SJCRH30 (cell line): ENCODE measurements at places on chromosomes 11 and 22.

DNA sequence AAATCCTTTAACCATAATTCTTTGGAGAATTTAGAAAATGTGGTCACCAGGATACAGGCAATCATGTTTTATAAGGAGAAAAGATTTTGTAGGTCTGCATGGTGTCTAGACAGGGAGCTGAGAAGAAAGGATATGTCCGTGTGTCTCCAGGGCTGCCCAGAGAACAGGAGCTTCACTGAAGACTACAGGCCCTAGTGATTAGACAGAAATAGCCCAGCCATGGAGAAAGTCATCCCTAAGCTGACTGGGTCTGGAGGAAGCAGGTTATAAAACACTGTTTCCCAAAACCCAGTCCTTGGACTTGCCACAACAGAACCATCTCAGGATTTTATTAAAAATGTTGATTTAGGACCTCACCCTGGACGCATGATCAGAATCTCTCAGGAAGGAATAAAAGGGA lies 84.4 kb downstream of the GALNT18 start:
- no peak for DNase-seq

DNA sequence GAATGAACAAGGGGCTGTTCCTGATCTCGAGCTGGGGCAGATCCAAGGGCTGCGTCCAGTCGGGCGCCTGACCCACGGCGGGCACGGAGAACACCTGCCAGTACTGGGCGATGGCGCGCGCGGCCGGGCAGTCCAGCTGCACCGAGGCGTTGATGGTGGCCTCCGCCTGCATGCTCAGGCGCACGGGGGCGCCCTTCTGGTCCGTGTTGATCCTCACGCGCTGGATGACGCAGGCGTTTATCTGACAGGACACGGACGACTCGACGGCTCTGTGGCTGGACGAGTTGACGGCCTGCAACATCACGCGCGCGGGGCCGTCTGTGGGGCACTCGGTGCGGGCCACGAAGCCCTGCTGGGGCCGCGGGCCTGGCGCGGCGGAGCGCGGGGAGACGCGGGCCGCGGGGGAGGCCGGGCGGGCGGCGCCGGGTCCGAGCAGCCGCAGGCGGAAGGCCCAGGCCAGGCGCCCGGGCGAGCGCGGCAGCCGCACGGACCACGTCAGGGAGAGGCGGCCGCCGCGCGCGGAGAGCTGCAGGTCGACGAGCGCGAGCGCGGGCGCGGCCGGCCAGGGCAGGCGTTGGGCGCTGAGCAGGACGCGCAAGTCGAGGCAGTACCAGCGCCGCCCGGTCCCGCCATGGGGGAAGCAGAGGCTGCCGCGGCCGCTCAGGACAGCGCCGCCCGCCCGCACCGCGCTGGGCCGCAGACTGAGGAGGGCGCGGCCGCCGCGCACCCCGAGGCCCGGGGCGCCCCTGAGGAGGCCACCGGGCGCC lies 511 bp downstream of the PKDREJ start:
- DNase-seq = no peak

DNA sequence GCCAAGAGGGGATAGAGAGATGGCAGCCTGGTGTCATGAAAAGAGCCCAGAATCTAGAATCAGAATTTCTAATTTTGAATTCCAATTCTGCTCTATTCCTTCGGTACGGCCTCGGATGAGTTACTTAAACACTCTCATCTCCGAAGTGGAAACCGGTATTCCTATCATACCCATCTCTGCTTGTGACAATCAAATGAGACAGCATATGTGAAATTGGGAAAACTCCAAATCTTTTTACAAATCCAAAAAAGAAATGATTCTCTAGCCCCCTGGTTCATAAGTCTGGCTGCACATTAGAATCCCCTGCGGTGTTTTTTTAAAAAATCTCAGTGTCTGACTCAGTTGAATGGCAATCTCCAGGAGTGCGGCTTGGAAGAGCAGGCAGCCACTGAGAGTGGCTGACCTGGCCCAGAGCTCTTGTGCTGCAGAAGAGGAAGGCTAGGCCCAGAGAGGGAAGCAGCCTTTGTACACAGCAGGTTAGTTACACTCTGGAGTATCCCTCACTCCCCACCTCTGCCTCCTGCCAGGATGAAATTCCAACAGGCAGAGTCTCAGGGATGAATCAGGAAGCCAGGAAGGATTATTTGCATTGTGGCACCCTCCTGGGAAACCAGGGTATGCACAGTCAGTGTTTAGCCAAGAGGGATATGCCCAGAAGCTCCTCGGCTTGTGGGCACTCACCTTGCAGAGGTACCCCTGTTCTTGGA lies 93.6 kb upstream of the ISX start:
- DNase-seq = no peak

DNA sequence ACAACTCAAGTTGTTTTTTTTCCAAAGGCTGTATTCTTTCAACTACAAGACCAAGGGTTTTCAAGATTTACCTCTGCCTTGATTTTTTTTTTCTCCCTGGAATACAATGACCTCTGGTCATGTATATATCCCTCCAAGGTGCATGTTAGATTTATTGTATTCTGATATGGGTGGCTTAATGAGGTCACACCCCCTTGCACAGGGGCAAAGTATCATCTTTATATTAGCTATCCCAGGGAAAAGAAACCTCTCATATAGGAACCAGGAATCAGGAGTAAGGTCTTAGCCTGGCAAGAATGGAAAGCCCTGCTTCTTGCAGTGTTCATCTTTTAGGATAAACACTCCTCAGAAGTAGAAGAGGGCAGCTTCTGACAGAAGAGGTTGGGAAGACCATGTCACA lies 516.9 kb upstream of the TENM4 start:
- no peak for DNase-seq

DNA sequence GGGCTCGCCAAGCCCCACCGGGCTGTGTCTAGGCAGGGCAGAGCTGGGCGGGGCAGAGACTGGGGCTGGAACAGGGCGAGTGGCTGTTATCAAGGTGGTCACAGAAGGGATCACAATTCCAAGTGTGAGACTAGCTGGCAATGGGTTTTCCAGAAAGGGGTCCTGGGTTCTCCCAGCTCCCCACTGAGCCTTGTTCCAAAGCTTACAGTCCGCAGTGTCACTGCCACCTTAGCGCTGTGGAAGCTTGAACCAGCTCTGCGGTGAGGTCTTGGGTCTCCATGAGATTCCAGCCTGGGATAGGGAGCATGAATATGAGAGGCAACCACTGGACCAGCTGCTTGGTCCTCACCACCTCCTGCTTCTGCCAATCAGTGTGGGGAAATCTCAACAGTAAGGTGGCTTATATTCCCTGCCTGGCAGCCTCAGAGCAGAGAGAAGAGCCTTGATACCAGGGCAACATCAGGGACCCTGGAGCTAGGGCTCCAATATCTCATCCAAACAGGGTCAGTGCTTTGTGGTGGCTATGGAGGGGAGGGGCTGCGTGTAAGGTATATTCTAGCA lies 831 bp downstream of the CD44 start:
- peak; percentile 31 for DNase-seq

- DNase-seq = peak; percentile 83
These were observed 29.1 kb downstream of the MAP6 start for GRCh38 chr11:75639762-75640181.

DNA sequence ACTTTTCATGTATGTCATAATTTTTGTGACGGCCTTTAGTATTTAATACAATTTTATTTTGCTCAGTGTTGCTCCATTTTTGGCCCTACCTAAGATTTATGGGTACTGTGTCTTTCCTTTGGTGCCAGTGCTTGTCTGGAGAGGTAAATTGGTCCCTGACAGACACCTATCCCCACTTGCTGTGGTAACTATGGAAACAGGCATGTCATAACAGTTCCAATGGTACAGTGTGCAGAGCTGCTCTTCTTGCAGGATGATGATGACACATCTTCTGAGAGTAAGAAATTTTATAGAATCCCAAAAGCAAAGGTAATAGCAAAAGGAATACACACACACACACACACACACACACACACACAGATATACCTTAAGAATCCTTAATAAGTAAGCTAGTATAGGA lies 118.5 kb downstream of the ELP4 start:
- no peak for DNase-seq

DNA sequence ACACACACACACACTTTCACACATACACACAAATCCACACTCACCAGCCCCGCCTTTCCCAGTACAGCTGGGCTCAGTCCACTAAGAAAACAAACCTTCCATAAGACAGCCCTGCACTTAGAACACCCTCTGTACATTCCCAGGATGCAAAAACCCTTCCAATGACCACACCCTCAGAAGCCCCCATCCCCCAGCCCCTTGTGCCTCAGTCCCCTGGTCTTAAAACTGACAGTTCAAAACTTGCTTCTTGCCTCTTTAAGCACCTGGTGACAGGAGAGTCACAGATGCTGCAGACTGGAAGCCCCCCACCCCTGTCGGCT lies 23.0 kb downstream of the APLNR start:
- no peak for DNase-seq

DNA sequence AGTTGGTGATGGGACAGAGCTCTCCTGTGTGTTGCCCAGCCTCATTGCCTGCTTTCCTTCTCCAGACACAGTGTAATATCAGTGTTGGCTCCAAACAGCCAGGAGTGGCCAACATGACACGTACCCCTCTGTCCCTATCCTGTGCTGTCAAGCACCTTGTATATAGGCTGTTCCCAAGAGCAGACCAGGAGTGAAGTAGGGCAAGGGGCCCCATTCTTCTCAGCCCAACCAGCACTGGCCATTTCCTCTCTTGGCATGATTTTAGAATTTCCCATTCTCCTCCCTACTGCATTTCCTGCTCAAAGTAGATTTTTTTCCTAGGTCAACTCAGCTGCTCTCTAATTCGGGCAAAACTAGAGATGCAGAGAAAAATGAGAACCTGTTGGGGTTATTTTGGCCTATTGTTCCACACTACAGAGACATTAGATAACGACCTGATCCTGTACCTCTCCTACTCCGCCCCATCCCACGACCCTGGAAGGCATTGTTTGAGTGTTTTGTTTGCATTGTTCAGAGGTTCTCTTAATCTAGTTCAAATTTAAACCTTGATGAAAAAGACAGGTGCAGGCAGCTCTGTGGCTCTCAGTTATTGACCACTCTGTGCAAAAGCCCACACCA lies 95.6 kb downstream of the RASSF10 start:
- no peak for DNase-seq

DNA sequence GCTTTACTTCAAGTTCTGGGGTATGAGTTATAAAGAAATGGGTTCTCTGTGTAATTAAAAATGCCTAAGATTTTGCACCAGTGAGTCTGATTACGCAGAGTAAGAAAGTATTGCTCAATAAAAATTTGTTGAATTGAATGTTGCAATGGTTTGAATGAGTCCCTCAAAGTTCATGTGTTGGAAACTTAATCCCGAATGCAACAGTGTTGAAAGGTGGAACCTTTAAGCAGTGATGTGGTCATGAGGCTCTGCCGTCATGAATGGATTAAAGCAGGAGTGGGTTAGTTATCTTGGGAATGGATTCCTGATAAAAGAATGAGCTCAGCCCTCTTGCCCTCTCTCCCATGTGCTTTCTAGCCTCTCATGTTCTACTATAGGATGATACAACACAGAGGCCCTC lies 52.6 kb upstream of the SESN3 start:
- no peak for DNase-seq

GRCh38 chr22:31340360-31340759 lies 5.8 kb downstream of the PATZ1 start:
- DNase-seq = no peak

GRCh38 chr22:37774728-37775127 lies 33.0 kb upstream of the GCAT start:
- no peak for DNase-seq

DNA sequence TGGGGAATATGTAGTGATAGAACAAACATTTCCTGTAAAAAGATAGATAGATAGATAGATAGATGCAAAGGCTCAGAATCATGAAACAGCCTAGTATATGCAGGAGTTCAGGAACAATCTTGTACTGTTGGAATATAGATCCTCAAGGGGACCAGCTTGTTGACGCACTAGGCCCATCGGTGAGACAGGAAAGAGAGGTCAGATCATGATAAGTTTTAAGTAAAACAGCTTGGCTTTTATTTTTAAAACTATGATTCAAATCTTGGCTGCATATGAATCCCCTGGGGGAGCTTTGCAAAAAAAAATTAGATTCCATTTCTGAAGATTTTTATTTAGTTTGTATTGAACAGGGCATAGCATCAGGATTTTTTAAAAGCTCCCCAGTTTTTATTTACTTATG lies 185.8 kb downstream of the TRPC6 start:
- DNase-seq = no peak

- DNase-seq = no peak
These were observed 1.5 kb downstream of the SF1 start for GRCh38 chr11:64776875-64777274.

DNA sequence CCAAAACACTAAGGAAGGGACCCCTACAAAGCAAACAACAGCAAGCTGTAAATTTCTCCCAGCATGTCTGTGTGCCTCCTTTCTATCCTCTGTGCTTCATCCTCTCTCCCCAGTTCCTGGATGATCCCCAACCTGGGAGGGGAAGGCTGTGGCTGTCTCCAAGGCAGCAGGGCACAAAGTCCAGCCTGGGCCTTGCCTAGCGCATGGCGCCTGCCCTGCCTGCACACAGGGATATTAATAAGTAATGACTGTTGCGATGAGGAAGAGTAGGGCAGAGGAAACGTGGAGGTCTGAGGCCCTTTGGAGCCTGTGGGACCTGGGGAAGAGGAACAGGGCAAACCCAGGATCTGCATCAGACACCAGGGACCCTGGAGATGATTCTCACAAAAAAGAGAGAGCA lies 2.0 kb downstream of the USH1C start:
- no peak for DNase-seq

DNA sequence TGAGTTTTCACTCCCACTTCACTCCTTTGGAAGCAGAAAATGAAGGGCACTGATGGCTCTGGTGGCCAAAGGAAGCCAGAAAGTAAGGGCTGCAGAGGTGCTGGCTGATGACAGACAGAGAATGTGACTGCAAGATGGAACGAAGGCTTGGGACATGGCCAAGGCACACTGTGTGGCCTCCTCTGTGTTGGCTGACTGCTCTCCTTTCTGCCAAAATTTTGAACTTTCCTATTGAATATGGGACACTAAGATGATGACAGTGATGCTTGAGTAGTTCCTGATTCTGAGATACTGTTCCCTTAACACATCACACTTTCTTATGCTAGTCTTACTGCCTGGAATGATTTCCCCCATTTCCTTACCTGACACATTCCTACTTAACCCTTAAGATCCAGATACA lies 156.4 kb downstream of the SWAP70 start:
- no peak for DNase-seq

- no peak for DNase-seq
These were observed 9.1 kb downstream of the B3GAT1 start for GRCh38 chr11:134402910-134403309.

DNA sequence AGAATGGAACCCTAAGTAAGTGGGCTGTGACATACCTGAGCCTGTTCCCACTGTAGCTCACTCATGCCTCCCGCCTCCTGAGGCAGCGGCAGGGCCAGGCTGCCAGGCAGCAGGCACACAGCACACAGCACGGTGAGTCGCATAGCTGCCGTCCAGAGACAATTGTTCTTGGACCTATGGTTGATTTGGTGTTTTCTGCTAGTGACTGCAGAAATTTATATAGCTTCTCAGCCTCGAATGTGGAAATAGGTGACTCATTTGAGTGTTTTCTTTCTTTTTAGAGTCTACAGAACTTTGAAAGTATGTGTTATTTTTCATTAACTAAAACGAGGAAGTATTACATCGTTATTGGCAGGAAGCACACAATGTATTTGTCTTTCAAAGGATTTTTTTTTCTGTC lies at the start of gene MMP7:
Gene MMP7 (minus strand): TSS at position 190 of the 400 bp plus-strand sequence. CDS start 47 bp downstream, at position 143.
- DNase-seq = no peak

- DNase-seq = no peak
These were observed 95.2 kb downstream of the TP53I11 start for GRCh38 chr11:44855493-44855849.

- DNase-seq = no peak
These were observed 27.3 kb downstream of the CAPN1 start for GRCh38 chr11:65208785-65209710.
